Activated CD8-positive, alpha-beta memory T cell treated with anti-CD3 and anti-CD28 coated beads for 1 hour (primary cell): ENCODE measurements at places on chromosomes 16 and 17.

DNA sequence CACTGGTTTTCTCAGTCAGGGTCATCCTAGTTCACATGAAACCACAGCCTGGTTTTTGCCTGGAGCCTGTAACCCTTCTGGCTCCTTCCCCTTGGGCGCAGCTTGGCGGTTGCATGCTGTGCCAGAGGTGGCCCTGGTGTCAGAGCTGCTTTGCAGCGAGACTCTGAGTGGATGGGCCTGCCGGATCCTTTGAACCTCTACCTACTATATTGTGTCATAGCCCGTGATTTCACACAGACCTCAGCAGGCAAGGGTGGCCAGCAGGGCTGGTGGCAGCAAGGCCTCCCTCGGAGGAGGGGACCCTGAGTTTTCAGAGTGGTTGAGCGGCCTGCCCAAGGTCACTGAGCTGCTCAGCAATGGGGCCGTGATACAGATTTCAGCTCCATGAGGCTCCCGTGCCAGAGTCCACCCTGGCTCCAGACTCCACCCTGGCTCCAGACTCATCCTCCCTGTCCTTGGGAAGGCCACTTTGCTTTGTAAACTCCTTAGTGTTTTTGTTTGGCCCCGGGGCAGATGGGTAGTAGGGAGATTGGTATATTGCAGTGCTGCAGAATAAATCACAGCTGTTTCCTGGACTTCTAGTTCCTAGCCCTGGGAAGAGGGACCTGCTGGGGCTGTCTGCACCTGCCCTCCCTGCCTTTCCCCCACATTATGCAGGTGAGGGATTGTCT, 9.7 kb downstream of the MPRIP start:
- no peak for DNase-seq

DNA sequence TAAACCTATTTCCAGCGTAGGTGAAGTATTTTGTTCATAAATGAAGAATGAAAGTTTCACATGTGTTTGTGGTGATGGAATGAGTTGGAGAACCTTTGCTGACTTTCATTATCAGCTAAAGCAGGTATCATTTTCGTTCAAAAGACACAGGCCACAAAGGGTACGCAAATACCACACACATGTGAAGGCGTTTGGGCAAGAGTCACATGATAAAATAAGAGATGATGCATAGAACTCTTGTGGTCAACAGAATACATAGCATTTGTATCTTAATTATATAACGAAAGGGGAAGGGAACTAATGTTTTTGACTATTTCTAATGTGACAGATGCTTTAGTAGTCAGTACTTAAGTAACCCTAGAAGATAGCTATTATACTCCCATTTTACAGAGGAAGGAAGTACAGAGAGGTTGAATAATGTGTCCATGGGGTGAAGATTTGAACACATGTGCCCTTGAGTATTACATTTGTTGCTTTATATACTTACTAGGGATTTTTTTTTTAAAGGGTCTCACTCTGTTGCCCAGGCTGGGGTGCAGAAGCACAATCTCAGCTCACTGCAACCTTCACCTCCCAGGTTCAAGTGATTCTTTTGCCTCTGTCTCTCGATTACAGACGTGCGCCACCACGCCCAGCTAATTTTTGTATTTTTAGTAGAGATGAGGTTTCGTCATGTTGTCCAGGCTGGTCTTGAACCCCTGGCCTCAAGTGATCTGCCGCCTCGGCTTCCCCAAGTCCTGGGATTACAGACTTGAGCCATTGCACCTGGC, 4.8 kb downstream of the RPA1 start:
- no peak for DNase-seq

DNA sequence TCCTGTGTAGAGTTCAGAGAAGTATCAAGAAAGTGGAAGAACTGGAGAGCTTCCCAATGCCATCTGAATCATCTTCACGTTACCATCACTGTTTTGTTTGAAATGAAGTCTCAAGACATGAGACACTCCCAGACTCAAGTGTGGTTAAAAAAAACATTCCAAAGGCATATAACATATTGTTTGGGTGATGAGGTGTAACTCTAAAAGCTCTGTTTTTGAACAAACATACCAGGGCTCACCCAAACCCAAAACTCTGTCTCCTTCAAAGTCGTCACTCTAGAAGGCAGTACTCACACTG, 6.3 kb upstream of the ZCCHC14 start:
- DNase-seq, result no peak

DNA sequence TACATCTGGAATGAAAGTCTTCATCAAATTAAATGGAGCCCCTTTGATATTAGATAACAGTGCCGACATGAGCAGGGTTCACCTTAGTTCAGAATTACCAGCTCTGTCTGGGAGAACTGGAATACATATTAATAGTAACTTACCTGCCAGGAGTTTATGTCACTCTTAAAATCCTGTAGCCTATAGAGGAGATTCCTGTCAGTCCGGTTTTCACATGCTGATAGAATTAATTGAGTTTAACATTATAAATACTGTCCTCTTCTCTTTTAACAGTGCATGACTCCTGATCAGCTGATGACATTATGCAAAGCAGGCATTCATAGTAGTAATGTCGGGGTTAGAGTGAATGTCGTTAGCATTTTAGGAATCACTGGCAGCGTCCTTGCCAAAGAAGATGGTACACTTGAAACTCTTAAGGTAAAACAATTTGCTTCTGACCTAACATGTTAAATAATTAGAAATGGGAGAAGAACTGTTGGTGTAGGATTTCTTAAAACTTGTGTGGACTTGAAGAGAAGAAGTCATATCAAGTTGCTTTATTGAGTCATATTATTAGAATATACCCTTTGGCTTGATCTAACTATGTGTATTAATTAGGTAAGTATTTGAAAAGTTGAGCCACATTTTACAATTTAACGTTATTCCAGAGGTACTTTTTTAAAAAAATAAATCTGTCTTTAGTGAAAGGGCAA, 34.3 kb downstream of the HEATR3 start:
- DNase-seq, result no peak

DNA sequence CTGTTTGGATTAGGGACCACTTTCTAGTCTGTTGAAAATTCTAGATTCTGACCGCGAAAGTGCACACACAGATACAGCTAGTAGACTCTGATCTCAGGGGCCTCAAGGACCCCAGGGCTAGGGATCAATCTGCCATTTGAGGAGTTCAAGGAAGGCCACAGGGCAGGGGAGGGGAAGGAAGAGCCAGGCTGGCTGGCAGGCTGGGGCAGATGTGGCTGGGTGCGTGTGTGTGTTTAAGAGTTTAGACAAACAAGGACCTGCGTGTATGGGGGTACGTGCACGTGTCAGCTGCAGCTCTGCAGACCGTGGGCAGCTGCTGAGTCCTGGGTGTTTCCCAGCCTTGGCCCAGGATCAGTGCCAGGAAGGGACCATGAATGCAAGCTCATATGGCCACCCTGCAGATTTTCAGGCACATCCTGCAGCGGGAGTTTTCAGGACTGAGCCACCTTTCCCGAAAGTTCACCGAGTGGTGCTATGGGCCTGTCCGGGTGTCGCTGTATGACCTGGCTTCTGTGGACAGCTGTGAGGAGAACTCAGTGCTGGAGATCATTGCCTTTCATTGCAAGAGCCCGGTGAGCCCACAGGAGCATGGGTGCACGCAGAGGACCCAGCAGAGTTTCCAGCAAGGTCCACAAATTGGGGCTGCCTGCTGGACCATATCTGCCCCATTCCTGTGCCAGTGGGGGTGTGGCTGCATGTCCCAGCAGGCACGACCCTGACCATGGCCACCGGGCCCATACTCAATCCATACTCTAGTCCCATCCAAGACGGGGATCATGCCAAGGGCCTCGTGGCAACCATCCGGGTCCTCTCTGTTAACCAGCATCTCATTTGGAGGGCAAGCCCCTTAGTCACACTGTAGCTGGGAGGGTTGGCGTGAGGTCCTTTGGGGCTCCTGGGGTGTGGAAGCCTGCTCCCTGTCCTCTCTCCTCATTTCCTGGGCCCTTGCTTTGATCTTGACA, 10.6 kb downstream of the TRPV2 start:
- no peak for DNase-seq

DNA sequence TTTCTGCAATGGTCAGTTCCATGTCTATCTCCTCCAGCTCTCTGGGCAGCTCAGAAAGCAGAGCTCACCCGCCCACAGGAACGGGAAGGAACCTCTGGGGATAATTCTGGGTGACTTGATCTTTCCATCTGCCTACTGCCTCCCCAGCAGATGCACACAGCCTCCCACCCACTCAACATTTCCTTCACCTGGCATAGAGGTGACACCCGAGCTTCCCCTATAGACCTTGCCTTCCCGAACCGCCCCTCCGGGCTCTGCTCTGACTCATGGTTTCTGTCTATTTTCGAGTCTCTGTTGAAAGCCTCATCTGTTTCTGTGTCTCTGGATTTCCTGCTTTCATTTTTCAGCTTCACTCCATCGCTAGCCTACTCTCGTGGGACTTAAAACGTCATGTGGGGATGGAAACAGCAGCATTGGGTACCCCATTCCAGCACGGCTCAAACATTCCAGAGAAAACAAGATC, 11.4 kb downstream of the GGA3 start:
- no peak for DNase-seq

GRCh38 chr16:88303890-88304819, 78.6 kb upstream of the ZNF469 start:
- DNase-seq, result no peak

DNA sequence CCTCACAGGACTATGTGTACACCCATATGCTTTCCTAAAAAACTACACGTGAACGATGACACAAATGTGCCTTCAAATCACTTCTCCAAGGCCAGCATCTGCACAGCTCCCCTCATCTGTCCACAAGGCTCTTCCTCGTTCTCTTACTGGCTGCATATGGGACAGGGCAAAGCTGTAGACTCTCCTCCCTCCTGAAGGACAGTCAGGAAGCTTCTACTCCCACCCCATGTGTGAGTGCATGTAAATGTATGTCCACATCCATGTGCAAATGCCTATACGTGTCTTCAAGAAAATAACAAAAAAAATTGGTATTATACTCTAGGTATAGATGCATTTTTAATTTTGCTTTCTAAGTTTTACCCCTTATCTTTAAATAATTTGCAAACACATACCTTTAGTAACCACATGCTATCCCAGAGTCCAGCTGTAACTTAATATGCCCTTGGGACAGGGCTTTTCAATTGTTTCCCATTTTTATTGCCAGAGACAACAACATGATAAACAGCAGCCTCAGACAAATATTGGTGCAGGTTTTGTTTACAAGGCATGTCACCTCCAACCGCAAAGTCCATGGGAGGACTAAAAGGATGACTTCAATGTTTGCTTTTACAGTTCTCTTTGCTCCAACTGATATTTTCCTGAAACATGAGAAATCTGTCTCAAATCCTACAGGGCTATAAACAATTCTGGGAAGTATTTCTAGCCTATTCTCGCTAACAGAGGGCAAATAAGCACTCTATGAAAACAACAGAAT, 31.6 kb upstream of the FAAP100 start:
- DNase-seq, result no peak
